ENCODE measurements at places on chromosomes 13 and 19.
A peak's percentile ranks its signal among the peaks of the same experiment; 100 is the strongest.

DNA sequence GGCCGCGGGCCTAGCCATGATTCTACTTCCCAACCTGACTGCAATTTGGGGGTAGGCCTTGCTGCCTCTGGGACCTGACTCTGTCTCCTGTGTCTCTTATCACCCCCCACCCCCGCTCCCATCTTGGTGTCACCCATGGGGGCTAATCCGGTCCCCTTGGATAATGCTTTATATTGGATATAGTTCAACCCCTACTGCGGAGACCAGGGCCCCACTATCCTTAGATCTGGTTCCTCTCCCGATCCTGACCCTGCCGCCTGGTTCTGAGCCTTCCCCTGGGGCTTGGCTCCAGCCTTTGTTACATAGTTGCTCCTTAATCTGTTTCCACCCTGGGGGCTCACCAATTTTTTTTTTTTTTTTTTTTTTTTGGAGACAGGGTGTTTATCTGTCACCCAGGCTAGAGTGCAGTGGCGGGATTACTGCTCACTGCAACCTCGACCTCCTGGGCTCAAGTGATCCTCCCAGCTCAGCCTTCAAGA, 1.3 kb downstream of the BLOC1S3 start:
- no peak for DNase-seq

DNA sequence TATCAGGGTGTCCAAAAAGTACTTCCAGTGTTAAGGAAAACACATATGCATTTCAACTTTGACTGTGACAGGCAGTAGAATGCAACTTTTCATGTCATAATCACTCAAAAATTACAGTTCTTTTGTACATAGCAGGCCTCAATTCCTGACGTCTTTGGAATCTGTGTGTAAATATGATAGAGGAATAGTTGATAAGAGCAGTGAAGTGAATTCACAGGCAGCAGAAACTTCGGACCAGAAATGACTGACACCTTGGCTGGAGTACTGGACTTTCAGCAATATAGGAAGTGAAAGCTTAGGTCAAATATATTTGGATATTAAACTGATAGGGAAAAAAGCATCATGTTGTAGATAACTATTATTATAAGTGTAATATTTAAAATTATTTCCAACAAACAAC, 1741.2 kb upstream of the PCDH20 start:
- DNase-seq, result no peak

DNA sequence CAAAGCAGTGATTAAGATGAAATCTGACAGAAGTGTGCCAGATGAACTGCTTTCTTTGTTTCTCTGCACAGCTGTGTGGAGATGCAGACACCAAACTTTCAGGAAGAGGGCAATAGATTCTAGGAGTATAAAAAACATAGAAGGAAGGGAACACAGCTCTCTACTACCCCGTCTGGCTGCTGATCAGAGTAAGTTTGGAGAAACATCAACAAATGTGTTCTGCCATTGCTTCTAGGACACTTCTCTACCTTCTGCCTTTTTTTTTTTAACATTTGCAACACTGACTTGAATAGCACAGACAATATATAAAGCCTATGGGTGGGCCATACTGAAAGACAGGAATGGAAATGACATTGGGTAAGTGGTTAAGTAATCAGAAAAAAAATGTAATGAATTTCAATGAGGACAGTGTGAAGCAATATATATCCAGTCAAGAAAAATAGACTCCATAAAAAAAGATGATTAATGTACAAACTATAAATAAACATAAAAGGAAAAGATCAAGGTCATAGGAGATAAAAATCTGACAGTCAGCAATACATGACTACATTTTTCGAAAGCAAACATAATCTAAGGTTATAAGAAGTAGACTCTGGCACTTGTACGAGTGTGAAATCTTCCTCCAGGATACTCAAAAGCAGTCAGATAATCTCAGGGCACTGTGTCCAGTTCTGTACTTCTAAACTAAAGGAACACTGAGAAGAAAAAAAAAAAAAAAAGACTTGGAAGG, 21.4 kb downstream of the NUFIP1 start:
- no peak for DNase-seq

GRCh38 chr19:39401549-39402345, 4.9 kb upstream of the ZFP36 start:
- DNase-seq, result peak; percentile 89

DNA sequence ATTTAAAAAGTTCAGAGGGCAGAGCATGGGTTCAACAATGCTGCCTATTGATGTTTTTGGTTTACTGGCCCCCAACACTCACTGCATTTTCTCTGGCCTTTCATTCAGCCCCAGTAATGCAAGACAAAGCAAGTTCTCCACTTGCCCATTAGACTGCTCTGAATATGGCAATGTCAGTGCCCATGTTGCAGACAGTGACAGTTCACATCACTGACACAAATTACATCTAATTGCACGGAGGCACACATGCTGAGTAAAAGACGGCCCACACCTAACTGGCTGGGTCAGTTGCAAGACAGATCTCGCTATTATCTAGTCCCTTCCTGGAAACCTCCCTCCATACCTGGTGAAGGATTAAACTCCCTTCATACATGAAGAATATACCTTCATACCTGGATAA, 54.0 kb downstream of the ENOX1 start:
- no peak for DNase-seq

- DNase-seq, result no peak
These were observed 1380.5 kb upstream of the SPRY2 start for GRCh38 chr13:81721400-81721799.

DNA sequence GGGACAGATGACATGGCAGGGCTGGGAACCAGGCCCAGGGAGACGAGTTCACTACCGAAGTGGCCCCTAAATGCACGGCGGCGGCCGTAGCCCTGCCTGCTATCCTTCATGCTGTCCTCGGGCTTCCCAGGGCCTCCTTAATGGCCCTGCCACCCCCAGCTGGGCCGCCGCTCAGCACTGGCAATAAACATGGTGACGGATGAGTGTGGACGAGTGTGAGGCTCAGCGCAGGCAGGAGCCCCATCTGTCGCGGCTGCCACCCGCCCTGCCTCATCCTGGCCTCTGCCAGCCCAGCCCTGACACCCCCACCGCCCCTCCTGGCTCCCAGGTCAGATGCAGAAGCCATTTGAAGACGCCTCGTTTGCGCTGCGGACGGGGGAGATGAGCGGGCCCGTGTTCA, 13.6 kb downstream of the PIN1 start:
- no peak for DNase-seq

DNA sequence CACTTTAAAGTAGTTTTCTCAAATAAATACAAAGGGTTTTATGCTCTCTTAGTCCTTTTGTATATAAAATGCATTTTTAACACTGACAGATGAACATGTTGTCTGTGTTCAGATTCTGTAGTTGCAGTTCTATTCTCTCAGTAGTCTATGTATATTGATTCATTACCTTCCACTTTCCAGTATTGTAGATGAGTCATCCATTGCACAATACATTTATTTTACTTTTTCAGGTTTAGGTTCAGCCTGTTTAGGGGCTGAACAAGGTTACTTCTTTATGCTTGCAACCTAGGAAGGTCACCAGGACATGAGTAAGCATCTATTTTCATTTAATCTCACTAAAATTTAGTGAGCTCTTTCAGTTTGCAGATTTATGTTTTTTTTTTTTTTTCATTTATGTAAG, 173.6 kb downstream of the NALCN start:
- no peak for DNase-seq

DNA sequence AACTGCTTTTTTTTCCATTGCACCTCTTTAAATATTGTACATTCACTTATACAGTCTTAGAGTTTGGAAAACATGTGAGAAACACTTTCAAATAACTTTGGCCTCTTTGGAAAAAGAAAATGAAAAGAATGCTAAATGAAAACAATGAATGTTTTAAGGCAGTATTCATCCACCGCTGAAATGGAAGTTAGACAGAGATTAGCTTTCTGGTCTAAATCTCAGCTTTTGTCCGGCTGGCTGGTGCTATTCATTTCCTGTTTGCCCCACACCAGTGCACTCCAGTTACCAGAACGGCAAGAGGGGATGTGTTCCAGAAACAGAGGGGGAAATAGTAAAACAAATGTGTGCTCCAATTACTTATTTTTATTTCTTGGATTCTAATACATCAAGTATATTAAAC, 1201.3 kb downstream of the EFNB2 start:
- no peak for DNase-seq

DNA sequence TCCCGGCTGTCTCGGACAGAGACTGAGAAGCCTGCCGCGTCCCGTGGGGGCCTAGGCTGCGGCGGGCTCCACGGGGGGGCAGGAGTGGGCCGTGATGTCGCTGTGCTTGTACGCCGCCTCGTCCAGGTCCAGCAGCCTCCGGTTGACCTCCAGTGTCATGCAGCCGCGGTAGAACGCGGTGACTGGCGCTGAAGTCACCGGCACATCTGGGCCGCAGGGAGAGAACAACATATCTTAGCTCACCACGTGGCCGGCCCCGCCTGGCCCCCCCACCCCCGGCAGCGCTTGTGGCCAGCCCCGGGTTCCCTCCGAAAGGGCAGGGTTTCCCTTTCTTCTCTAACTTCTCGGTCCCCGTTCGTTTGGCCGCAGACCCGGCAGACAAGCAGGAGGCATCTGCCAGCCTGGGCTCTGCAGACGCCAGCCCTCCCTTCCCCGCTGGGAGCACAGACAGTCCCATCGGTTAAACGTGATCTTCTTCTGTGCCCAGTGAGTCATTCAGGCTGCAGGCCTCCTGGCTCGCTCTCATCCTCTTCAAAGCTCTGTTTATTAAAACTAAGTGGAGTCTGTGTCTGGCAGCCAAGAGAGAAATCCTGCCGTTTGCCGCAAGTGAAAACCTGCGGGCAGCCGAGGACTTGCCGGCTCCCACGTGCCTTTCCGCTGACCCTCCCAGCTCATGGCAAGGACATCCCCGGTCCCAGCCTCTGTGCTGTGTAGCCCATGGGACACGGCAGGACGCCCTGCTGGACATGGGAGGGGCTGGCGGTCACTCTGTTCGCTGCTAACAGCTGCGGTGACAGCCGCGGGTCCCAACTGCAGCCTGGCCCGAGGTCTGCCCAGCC, 42.8 kb downstream of the GAS6 start:
- peak; percentile 86 for DNase-seq

DNA sequence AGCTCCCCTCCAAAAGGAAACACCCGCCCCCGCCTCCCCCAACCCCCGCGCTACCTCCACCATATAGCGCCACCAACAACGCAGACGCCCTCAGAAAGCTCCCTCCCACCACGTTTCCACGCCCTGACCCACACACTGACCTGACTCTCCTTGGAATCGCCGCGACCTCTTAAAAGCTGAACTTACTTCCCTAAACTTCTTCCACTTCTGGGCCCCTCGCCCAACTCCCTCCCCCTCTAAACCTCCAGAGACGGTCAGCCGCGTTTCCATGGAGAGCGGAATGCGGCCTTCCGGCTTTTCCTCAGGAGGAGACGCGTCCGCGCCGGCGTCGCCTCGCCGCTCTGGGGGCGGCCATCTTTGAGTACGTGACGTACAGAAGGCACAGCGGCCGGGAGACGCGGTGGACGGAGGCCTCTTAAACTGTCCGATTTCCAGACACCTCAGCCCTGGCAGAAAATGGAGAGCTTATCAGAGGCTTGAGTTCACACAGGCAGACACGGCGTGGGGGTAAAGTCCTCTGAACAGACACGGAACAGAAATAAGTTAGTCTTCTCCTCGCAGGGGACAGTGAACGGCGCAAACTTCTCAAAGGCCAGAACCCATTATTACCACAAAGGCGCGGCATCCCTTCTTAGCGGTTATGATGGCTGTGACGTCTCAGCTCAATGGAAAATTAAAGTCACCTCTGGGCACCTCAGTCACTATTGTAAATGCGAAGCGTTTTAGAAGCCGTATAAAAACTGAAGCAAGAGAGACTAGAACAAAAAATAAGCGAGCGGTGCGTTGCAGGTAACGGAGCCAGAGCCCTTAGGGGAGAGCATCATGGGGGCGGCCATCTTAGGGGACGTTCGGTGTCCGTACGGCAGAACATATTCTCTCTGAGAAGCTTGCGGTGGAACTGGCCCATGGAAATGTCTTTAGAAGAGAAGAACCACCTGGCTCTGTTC, at the start of gene ZNF432:
ZNF432 (minus strand) TSS at position 284 of the 947 bp plus-strand sequence. CDS start 1,970 bp downstream, outside the sequence.
- DNase-seq, result peak; percentile 94

GRCh38 chr13:106493533-106494220, 41.8 kb downstream of the EFNB2 start:
- peak; percentile 47 for DNase-seq

- peak; percentile 97 for DNase-seq
These were observed 22.5 kb upstream of the NFIC start for GRCh38 chr19:3343619-3344502.

- DNase-seq, result peak; percentile 58
These were observed 12.7 kb upstream of the FKRP start for GRCh38 chr19:46732966-46733689.

- DNase-seq, result no peak
These were observed 10.6 kb downstream of the ERVV-2 start for GRCh38 chr19:53055117-53055516.

- no peak for DNase-seq
These were observed 149.9 kb upstream of the HTR2A start for GRCh38 chr13:47046706-47047105.

DNA sequence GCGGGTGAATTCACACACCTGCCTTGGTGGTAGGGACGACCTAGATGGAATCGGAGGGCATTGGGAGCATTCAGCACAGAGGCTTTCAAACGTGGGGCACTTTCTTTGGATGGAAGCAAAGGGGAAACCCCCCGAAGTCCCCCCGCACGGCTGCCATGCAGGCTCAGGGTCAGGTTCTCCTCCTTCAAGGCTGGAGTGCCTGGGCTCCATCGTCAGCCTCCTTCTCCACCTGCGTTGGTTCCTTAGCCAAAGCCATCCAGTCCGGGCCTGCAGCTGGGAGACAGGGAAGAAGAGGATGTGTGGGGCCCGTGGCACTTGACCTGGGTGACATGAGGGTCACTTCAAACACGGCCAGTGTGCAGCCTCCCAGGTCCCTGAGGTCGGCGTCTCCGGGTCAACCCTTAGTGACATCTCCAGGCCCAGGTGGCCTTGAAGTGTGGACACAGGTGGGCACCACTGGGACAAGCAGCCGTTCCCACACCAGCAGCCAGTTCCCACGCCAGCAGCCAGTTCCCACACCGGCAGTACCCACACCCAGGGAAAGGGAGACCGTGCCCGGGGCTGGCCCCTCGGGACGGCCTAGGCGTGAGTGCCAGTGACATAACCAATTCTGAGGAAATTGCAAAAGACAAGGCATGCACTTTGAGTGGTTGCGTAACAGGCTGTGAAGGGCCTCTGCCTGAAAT, 116.0 kb downstream of the SOX1 start:
- DNase-seq, result no peak

- no peak for DNase-seq
These were observed 24.0 kb upstream of the KBTBD6 start for GRCh38 chr13:41156620-41157019.

GRCh38 chr19:1864480-1865171, 1.2 kb upstream of the KLF16 start:
- DNase-seq, result peak; percentile 66

GRCh38 chr19:16605115-16605514, 22.9 kb downstream of the MED26 start:
- DNase-seq, result no peak

GRCh38 chr13:73417012-73417615, 358.3 kb downstream of the KLF5 start:
- DNase-seq, result no peak

DNA sequence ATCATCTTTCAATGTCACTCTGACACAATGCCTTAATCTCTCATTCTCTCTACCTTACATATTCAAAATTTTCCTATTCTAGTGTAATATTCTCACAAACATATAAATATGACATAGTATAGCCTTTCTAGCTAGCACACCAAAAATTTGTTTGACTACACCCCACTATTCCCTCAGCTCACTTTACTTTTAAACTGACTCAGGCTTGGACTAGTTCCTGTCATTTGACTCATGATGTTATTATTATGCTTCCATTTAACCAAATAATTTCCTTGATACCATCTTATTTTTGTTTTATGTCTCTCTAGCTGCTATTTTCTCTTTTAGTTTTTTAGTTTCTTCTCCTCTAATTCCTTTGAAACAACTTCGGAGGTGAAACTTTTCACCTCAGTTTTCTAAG, 1745.6 kb upstream of the PCDH20 start:
- no peak for DNase-seq

All from tibial artery (tissue), 4 donors.